ENCODE measurements at places on chromosomes 16 and 17.

GRCh38 chr16:24685539-24686432 lies 43.7 kb upstream of the TNRC6A start:
- DNase-seq, result peak; percentile 75

- DNase-seq, result no peak
Observed at GRCh38 chr16:19488213-19488640, 33.7 kb downstream of the GDE1 start.

DNA sequence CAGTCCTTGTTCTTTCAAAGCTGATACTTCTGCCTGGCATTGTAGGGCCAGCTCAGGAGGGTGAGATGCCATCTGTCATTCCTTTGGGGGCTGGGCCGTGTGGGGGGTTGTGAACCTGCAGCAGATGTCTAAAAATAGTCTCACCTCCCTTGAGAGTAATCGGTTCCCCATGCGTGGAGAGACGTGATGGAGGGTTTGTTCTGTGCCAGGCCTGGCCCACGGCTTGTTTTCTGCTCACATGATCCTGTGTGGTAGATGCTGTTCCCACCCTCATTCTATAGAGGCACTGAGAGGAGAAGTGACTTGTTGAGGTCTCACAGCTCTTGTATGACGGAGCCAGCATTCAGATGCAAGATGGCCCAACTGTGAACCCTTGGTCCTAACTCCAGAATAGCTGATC lies 4.6 kb downstream of the IRF8 start:
- DNase-seq, result no peak

DNA sequence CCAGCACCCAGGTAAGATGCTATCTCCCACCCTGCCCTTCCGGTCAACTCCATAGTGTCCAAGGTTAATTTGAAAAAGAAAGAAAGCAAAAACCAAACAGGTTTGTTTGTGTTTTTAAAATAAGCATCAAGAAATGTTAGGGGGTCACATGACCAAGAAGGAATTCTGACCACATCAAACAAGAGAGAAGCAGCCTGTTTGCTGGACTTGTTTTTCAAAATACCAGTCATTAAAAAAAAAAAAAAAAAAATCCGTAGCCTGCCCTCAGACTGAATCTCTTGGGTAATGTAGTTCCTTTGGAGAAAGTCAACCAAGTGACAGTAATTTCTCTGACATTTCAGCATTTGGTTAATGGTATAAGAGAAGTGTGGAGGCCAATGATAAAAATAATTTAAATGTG lies 38.4 kb downstream of the HNF1B start:
- no peak for DNase-seq

- peak; percentile 49 for DNase-seq
Observed at GRCh38 chr17:60390186-60390585, 1.7 kb downstream of the USP32 start.

DNA sequence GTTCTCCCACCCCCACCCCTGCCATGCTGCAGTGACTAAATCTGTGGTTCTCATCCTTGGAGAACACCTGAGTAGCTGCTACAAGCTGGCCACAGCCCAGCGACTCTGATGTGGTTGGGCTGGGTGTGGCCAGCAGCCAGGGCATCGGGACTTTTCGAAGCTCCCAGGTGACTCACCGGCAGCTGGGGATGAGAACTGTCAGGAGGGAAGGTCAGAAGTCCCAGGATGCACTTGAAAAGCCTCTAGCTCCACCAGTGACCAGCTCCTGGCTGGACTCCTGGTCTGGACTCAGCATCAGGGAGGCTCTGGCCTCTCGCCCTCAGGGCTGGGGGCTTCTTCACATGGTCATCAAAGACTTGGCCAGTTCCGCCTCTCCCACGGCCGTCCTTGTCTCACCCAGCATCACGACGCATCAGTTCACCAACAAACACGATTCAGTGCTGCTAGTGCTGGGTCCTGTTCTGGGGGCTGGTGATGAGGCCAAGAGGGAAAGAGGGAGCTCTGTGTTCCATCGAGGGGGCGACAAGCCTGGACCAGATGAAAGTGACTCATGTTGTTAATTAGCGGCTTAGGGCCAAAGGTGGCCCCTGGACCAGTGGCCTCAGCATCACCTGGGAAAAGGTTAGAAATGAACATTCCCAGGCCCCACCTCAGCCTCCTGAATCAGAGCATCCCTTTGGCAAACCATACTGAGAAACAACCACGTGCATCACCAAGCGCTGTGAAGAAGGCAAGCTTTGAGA lies 3.9 kb upstream of the C17orf99 start:
- peak; percentile 17 for DNase-seq

GRCh38 chr17:15220785-15221184 lies 44.3 kb downstream of the PMP22 start:
- DNase-seq, result peak; percentile 13

- peak; percentile 47 for DNase-seq
Observed at GRCh38 chr16:72876221-72876620, 171.7 kb downstream of the ZFHX3 start.

- no peak for DNase-seq
Observed at GRCh38 chr16:70577256-70577698, 53.7 kb downstream of the SF3B3 start.

GRCh38 chr16:8262299-8262698 lies 328.0 kb downstream of the TMEM114 start:
- DNase-seq, result no peak

- no peak for DNase-seq
Observed at GRCh38 chr16:11800382-11800718, 3.3 kb upstream of the ZC3H7A start.

- DNase-seq, result no peak
Observed at GRCh38 chr16:22050963-22051362, 41.4 kb upstream of the VWA3A start.

GRCh38 chr16:58727796-58728568 lies 6.1 kb downstream of the GOT2 start:
- DNase-seq, result no peak

DNA sequence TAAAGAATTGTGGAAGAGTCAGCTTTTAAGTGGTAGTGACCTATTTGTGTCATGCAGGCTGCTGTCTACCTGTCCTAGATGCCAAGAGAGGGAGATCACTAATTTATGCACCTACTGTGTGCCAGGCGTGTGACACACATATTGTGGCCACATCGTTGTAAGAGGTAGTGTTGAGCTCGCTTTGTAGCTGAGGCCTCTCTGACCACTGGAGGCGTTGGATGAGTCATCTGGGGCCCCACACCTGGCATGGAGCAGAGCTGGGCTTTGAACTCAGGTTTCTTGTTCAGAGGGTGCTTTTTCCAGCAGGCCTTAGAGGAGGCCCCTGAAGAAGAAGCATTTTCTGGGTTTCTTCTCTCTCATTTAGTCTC lies 52.3 kb upstream of the LGALS9 start:
- DNase-seq, result no peak

DNA sequence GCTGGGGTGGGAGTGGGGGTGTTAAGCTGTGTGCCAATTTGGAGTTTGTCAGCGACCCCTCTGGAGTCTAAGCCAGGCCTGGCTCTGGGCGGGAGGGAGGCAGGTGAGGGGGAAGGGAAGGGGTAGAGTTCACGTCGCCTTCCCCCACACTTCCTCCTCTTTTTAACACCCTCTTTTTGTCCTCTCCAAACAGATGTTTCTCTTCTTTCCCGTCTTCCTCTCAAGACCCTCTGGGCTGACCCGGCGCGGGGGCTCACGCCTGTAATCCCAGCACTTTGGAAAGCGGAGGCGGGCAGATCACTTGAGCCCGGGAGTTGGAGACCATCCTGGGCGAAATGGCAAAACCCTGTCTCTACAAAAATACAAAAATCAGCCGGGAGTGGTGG lies 3.3 kb downstream of the HOXB1 start:
- no peak for DNase-seq

GRCh38 chr16:79272141-79272577 lies 328.4 kb downstream of the MAF start:
- DNase-seq, result no peak

GRCh38 chr16:78639775-78640174 lies 540.3 kb downstream of the WWOX start:
- DNase-seq, result no peak

Measured in fibroblast of the conjunctiva (primary cell).